ENCODE measurements at places on chromosomes 2 and 18.

GRCh38 chr2:235598026-235598425 lies 104.2 kb downstream of the AGAP1 start:
- no peak for DNase-seq

DNA sequence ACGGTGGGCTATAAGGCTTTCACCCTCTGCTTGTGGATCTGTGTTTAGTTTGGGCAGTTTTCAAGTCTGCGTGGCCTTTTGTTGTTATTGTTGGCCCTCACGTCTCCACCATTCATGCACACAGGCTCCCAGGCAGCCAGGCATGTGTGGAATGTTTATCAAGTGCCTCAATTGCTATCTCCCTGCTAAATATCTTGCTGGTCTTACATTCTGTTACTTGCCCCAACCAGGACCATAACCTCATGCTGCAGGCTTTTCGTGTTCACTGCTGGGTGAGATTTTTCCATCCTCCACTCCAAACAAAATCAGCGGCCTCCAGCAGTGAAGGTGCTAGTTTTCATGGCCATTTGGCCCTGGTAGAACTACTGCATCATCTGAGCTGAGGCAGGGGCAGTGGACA lies 63.0 kb upstream of the DSC1 start:
- DNase-seq: no peak

DNA sequence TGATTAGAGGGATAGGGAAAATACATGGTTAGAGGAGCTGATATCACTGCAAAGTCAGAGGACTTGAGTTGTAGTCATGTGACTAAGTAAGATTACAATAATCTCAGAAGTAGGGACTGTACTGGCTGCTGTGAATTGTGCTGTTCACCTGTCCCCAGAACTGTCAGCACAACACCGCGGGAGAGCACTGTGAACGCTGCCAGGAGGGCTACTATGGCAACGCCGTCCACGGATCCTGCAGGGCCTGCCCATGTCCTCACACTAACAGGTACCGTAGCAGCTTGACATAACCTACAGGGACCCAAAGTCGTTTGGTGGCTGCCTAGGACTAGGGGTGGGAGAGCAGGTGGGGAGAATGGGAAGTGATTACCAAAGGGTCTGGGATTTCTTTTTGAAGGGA lies 132.8 kb upstream of the TTC39C start:
- no peak for DNase-seq

- no peak for DNase-seq
Measured at GRCh38 chr2:67986258-67986657, 76.5 kb downstream of the C1D start.

DNA sequence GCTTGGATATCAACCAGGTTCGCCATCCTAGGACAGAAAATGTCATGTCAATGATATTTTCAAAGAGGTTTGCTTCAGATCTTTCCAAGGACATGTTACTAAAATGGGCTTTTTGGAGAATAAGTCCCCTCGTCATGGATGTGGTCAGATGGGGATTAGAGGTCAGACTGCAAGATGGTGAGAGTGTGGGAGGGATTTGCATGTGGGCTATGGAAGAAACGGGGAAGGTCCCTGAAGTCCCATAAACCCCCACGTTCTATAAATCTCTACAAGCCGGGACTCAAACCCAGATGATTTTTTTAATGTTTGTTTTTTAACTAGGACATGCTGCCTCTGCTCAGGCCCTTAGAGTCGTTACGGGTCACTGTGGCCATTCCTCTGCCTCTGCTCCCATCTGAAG lies 37.7 kb upstream of the IGFBP5 start:
- DNase-seq: no peak

- DNase-seq: no peak
Measured at GRCh38 chr2:160482673-160483072, 10.9 kb downstream of the RBMS1 start.

- DNase-seq: no peak
Measured at GRCh38 chr2:29518010-29518409, 402.8 kb downstream of the CLIP4 start.

GRCh38 chr2:157182204-157182709 lies 75.2 kb upstream of the GALNT5 start:
- DNase-seq: no peak

GRCh38 chr2:214774108-214774507 lies 35.4 kb downstream of the BARD1 start:
- no peak for DNase-seq

DNA sequence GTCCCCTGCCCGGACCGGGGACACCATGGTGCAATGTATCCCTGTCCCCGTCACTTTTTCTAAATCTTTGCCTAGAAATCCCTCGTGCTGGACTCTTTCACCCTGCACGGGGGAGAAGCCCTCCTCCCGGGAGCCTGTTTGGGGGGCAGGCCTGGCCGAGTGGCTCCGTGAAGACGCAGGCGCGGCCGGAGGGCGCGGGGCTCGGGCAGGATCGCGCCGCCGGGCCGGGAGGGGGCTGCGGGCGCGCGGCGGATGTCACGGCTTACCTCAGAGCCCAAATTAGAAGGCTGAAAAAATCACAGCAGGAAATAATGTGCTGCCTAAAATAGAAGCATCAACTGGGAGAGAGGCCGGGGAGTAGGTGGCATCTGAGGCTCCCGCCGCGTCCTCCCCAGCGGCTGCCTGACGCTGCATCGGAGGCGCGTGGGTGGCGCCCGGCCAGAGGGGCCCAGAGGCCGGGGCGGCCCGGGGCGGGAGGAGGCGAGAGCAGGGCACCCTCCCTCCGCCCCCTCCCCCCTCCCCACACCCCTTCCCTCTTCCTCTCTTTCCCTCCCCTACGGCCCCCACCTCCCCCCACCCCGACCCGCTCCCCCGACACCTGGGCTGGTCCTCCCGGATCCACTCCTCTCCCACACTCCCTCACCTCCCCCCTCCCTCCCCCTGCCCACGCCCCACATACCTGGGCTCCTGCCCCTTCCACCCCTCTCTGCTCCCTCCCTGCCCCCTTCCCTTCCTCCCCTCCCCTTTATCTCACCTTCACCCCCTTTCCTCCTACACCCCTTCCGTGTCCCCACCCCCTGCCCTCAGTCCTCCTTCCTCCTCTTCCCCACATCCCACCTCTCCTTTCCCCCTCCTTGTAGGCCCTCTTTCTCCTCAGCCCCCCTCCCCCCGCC lies 51.9 kb downstream of the SLC4A1AP start:
- DNase-seq: no peak

Measured in stimulated activated CD4-positive, alpha-beta T cell treated with anti-CD3 and anti-CD28 coated beads, Interleukin-1b, Interleukin-23, amount 100 ng/mL, for 1 hour (primary cell).